Activated naive CD8-positive, alpha-beta T cell treated with anti-CD3 and anti-CD28 coated beads, Interleukin-2, amount 10 ng/mL, durations not matched to agents 7 days and 5 days (primary cell): ENCODE measurements at places on chromosomes 11 and 22. TPM values are rescaled to one million over a fixed set of nuclear protein-coding genes. Genes with fewer than 3 reads are reported as not detected.

DNA sequence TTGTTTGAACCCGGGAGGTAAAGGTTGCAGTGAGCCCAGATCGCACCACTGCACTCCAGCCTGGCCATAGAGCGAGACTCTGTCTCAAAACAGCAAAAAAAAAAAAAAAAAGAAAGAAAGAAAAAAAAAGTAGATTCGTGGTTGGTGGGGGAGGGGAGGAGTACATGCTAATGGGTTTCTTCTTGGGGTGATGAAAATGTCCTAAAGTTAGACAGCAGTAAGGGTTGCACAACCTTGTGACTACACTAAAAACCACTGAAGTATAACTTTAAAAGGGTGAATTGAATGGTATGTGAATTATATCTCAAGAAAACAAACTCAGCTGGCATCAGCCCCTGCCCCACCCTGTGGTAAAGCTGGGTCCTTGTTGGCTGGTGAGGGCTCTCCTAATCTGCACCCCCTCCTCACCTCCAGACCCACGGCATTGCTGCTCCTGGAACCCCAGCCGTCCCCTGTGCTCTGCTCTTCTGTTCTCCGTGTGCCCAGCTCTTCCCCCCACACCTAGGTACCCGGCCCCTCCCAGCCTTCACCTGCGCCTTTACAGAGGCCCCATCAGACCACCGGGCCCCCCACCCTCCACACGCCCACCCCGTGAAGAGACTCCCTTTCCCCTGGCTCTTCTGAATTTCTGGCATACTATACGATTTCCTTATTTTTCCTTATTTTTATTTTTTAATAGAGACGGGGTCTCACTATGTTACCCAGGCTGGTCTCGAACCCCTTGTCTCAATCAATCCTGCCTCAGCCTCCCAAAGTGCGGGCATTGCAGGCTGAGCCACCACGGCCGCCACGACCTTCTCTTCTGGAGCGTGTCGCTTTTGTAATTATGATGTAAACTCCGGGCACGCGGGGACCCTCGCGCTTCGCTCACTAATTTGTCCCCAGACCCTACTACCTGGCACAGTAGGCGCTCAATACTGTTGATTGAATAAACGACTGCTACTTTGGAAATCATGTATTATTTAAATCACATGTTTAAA is 924 bp upstream of the FADD start:
- DNase-seq: no peak

Gene ROBO4
- total RNA-seq: not detected

DNA sequence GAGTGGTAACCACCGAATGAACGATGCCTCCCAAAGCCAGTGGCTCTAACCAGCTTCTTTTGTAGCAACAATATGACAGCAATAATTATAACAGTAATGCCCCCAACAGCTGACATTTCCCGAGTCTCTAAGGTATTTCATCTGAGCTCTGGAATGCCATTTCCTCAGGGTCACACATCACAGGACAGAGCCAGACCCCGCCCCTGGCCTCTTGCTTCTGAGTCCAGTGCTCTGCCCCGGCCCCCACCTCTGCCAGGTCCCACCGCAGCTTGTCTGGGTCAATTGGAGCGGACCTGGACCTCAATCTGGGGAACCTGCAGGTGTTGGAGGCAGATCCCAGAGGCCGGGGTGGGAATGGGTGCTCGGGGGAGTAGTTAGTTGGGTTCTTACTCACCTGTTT is 63.8 kb downstream of the IGLL1 start:
- no peak for DNase-seq

Gene UBE4A
- total RNA-seq: 43.4 TPM

DNA sequence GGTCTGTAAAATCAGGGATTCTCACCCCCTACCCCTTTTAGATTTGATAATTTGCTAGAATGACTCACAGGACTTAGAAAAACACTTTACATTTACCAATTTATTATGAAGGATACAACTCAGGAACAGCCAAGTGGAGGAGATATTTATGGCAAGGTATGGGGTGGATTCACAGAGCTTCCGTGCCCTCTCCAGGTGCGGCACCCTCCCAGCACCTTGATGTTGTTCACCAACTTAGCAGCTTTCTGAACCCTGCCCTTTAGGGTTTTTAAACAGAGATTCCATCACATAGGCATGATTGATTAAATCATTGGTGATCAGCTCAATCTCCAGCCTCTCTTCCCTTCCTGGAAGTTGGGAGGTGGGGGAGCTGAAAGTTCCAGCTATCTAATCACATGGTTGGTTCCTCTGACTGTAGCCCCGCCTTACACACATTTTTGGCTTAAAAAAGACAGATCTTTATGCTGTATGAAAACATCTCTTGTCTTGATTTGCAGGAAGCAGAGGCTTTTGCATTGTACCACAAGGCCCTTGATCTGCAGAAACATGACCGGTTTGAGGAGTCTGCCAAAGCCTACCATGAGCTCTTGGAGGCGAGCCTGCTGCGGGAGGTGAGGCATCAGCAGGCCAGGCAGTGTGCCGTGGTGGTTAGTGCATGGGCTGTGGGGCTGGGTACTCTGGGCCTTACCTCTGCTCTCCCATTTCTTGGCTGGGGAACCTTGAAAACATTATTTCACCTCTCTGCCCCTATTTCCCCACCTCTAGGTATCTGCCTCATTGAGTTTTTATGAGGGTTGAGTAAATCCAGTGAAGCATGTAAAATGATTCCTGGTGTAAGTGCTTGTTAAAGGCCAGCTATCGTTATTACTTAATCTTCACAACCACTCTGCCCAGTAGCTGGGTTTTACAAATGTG is 27.0 kb downstream of the CABIN1 start:
- no peak for DNase-seq

- no peak for DNase-seq
These were observed 8.0 kb upstream of the SERPIND1 start for GRCh38 chr22:20765938-20766337.

DNA sequence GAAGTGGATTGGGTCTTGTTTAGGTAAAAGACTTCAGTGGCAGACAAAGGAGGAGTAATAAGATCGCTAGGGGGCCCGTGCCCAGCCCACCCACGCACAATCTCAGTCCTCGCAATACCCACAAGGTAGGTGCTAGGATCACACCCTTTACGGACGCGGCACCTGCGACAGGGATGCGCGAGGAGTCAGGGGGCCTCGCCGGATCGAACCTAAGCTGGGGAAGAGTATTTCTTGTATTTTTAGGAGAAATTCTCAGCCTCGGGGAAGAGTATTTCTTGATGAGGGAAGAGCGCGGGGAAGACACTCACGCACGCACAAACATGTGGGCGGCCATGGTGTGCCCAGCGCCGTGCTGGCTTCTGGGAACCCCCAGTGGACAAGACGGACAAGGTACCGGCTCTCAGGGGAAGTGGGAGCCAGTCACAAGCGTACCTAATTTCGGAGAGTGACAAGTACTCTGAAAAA is 745 bp upstream of the FAM118A start:
- peak; percentile 49 for DNase-seq

Gene OR2AG2
- total RNA-seq: not detected

- DNase-seq: no peak
These were observed 185.4 kb upstream of the E2F8 start for GRCh38 chr11:19426011-19426755.

- no peak for DNase-seq
These were observed 6.6 kb upstream of the TRIM29 start for GRCh38 chr11:120144501-120144900.

DNA sequence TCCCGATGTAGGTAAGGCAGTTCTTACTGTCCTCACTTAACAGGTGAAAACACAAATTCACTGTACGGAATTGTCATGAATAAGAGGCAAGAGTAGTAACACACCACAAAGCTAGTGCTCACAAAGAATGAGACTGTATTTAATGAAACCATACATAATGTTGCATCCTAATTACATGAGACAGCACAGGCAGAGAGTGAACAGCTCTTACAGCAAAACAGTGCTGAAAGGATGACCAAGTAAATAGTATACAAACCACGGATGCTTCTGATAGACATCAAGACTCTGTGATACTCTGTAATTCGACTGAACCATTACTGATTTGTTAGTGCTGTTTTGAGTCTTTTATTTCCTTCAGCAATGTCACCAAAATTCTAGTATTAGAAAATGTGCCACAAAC is 282.3 kb downstream of the TTC28 start:
- no peak for DNase-seq

Gene ARHGEF17
- not detected for total RNA-seq

GRCh38 chr11:27296497-27296896 is 66.5 kb downstream of the CCDC34 start:
- DNase-seq: no peak

DNA sequence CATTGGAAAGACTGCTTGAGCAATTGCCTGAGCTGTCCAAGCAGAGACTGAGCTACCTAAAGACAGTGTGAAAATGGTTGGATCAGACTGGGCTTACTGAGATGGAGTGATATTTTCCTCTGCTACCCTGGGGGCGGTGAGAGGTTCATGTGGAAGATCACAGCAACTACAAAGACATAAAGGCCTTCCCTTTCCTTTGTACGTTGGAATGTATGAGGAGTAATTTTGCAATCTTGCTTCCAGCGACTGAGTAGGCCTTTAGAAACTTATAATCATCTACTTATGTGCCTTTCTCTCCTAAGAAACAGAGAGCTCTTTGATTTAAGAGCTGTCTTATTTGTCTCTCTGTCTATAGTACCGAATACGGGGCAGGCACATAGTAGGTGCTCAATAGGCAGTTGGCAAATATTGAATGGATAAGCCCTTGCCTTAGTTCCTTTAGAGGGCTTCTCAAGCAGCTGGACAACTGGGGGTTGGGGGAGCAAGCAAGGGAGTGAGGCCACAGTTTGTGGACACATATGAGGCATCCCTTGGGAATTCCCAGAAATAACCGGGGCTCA is 2.4 kb upstream of the HEPACAM start:
- DNase-seq: no peak

DNA sequence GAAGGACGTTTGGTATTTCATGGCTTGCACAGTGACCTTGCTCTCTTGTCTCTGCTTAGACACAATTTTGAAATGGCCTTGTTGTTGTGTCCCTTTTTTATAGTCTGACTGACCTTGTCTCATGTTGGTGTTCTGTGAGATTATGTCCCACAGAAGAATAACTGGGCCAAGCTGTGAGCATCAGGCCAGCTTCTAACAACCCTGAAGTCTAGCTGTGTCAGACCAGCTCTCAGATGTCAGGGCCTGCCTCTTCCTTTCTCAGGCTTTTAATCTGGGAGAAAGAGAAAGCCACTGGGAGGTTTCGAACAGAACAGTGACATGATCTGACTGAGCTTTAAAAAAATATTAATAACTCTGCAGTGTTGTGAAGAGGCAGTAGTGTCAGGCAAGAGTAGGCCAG is 2.0 kb upstream of the UEVLD start:
- DNase-seq: no peak

DNA sequence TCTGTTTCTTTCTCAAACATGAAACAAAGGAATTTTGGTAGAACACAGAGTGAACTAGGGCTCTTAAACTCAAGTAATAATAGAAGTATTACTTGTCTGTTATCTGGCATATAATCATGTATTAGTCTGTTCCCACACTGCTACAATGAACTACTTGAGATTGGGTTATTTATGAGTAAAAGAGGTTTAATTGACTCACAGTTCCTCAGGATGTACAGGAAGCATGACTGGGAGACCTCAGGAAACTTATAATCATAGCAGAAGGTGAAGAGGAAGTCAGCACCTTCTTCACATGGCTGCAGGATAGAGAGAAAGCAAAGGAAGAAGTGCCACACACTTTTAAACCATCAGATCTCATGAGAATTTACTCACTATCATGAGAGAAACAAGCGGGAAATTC is 273.4 kb downstream of the ETS1 start:
- DNase-seq: no peak

DNA sequence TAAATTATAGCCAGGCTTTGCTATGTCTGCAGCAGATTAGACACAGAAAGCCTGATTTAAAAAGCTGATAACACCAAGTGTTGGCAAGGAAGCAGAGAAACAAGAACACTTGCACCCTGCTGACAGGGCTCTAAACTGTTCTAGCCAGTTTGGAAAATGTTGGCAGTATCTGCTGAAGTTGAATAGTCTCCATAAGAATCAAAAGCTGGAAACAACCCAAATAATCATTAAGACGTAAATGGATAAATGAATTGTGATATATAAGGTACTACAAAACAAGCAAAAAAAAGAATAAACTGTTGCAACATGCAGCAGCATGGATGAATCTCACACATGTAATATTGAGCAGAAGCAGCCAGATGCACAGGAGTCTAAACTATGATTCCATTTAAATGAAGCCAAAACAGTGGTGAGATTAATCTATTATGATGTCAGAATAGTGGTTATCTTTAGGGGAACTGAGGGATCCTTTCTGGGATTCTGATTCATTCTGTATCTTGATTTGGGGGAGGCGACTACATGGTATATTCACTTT is 40.4 kb upstream of the ADORA2A start:
- DNase-seq: no peak

Gene AP2A2
- total RNA-seq: 49.1 TPM

- no peak for DNase-seq
These were observed 77.2 kb downstream of the PISD start for GRCh38 chr22:31584804-31585160.

Gene CDC42EP1
- 0.31 TPM for total RNA-seq

GRCh38 chr11:121041072-121041471 is 17.2 kb downstream of the TBCEL start:
- DNase-seq: no peak

- DNase-seq: no peak
These were observed 15.4 kb downstream of the PRSS23 start for GRCh38 chr11:86815726-86816125.

DNA sequence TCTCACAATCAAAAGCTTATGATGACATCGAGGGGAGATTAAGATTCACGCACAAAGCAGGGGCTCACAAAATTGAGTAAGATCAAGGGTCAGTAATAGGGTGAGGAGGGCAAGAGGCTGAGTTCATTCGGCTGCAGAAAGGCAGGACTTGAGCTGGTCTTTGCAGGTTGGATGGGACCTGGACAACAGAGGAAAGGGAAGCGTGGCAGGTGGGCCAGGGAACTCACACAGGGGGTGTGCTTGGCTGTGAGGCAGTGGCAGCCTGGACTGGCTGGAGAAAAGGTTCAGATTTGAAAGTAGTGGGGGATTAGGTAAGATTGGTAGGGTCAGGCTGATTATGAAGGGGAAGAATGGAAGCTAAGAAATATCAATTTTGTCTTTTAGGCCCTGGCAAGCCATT is 161.6 kb downstream of the PKNOX2 start:
- no peak for DNase-seq

GRCh38 chr22:45150139-45150538 is 13.6 kb upstream of the NUP50 start:
- no peak for DNase-seq

- peak; percentile 15 for DNase-seq
These were observed 19.4 kb downstream of the MRPL23 start for GRCh38 chr11:1966531-1966930.

DNA sequence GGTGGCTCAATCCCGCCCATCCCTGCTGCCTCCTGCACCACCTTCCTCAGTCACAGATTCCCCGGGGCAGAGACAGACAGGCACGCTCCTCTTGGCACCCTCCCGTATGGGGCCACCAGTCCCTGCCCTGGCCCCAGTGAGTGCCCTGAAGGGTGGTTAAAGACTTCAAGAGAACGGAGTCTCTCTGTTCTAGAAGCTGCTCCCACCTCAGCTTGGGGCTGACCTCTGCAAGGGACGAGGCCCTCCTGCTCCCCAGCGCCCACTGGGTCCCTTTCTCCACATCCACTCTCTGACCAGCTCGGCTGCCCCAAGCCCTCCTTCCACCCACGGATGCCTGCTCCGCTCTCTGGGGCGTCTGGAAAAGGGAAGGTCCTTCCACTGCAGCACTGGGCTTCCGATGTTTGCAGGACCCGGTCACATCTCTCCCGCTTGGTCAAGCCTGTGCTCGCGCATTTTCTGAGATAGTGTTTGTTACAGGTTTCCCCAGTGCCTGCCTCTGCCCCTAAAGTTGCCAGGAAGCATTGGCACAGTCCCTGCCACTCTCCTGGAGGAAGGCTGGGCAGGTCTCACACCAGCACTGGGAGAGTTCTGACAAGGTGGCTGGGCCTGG is 1487.9 kb downstream of the TBC1D22A start:
- DNase-seq: no peak

Gene TMEM223
- 14.0 TPM for total RNA-seq

GRCh38 chr22:47337161-47337621 is 574.7 kb downstream of the TBC1D22A start:
- no peak for DNase-seq
